CD4-positive, alpha-beta T cell treated with Interleukin-10 for 1 hour (primary cell): ENCODE measurements at places on chromosomes 6 and 20.

GRCh38 chr6:2852921-2853322, 11.3 kb upstream of the SERPINB1 start:
- no peak for DNase-seq

DNA sequence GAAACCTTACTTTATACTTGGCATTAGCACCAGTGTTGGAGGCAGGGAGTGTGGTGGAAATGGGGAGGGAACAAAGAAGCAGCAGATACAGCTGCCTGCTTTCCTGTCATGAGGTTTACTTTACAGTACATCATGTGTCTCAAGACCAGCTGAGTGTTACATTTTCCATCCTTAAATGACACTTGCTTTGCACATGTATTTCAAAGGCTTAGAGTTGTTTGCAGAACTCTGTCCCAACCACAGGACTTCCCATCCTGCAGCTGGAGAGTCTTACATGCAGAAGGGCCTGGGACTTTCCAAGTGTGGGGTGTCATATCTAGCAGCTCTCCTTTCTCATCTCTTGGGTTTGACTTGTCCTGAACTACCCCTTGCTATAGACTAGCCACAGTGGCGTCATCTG, 395.9 kb downstream of the DHX35 start:
- no peak for DNase-seq

DNA sequence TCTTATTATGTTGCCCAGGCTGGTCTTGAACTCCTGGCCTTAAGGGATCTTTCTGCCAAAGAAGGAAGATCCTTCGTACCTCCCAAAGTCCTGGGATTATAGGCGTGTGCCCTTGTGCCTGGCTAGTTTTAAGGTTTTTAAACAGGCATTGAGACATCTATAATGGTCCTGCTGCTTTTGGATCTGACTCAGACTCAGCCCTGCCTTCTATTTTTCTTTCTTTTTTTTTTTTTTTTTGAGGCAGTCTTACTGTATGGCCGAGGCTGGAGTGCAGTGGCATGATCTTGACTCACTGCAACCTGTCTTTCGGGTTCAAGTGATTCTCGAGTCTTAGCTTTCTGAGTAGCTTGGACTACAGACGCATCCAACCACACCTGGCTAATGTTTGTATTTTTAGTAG, 73.7 kb downstream of the PHF20 start:
- no peak for DNase-seq

- no peak for DNase-seq
Observed at GRCh38 chr6:42923666-42924065, 5.6 kb upstream of the CNPY3 start.

- DNase-seq = no peak
Observed at GRCh38 chr6:133548423-133549159, 307.4 kb downstream of the EYA4 start.

GRCh38 chr6:112016320-112016719, 37.6 kb upstream of the CCN6 start:
- DNase-seq = no peak

DNA sequence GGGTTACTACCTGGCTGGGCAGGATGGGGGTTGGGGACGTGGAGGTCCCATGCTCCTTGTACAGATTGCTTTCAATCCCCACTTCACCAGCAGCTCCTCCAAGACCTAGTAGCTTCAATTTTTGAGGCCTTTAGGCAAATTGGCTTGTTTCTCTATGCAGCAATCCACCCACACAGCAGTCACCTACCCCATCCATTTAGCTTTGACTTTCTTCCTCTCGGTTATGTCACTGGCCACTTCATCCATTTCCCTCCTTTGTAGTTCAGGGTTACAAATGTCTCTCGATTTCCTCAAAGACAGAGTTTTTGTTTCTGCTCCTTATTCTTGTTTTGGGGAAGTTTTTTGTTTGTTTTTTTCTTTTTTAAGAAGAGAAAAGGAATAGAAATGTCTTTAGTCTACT, 33.4 kb upstream of the RSPO4 start:
- no peak for DNase-seq

- DNase-seq = no peak
Observed at GRCh38 chr6:137414599-137414998, 79.6 kb downstream of the OLIG3 start.

- peak; percentile 39 for DNase-seq
Observed at GRCh38 chr6:108874470-108875160, 26.4 kb downstream of the ARMC2 start.

DNA sequence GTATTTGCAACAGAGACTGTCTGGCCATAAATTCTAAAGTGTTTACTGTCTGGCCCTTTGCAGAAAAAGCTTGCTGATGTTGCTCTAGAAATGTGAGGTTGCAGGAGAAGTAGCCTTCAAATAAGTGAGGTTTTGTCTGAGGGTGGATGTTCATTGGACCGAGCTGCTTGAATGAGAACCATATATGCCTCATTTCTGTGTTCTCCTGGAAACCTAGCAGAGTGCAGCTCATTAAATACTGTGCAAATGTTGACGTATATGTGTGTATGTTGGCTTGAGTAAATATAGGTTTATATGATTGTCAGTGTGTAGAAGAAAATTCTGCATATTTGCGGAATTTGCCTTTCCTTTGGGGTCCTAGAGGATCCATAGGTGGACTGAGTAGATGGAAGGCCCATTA, 39.0 kb downstream of the CHMP4B start:
- DNase-seq = no peak

DNA sequence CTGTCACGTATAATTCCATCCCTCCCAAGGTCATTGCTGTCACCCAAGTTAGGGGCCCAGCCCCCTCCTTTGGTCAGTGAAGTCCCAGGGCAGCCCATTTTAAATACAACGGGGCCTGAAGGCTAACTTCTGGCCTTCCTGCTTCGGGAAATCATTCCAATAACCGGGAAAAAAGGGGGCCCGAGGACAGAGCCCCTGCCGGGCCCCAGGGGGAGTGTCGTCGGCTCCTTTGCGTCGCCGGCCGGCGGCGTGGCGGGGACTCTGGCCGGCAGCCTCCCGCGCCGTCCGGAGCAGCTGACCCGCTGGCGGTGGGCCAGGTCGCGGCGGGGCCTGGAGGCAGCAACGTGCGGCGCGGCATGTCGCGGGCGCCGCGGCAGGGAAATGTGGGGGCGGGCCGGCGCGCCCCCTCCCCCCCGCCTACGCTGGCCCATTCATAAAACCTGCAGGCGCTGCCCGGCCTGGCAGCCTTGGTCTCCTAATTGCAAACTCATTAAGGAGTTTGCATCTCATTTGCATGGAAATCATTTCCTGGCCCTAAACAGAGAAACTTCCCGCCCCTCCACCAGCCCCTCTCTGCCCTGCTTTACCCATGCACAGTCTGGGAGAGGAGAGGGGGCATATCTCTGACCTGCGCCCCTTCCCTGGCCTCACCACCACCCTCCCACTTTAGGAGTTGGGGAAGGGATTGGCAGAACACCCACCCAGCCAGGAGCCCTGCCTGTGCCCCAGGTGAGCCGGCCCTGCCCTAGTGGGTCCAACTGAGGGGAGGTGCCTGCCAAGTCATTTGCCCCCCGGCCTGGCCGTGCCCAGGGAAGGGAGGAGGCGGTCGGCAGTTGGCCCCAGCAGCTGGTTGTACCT, 50.7 kb downstream of the MRPL14 start:
- no peak for DNase-seq

- DNase-seq = no peak
Observed at GRCh38 chr20:25315418-25316210, 67.7 kb downstream of the PYGB start.

DNA sequence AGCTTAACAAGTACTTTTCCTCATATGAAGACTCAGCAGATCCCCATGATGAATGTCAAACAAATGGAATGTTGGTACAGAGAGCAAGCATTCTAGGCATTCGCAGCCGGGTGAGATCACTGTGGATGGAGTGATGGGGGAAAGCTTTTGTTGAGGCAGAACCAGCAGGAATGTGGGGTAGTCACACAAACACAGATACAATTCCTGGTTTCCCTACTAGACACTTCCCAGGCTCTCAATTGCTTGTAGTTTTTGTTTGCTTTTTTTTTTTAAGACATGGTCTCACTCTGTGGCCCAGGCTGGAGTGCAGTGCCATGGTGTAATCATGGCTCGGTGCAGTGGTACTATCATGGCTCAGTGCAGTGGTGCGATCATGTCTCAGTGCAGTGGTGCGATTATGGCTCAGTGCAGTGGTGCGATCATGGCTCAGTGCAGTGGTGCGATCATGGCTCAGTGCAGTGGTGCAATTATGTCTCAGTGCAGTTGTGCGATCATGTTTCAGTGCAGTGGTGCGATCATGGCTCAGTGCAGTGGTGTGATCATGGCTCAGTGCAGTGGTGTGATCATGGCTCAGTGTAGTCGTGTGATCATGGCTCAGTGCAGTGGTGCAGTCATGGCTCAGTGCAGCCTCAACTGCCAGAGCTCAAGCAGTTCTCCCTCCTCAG, 15.4 kb upstream of the IER3 start:
- DNase-seq = no peak

GRCh38 chr6:26739811-26740210, 80.3 kb upstream of the ZNF322 start:
- DNase-seq = no peak

DNA sequence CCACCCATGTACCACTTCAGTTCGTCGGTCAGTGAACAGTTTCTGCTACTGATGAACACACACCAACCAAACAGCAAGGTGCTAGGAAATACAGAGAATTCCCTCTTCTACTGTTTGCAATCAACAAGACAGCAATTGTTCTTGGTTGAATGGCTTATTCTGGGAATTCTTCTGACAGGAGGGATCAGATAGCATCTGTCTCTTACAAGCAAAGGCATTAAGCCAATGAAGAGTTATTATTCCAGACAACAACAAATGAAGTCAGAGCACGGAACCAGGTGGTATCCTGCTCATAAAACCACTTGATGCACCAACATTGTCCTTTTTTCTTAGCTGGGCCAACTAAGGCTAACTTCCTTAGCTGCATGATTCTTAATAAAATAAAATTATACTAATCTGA, 37.8 kb downstream of the PTPRK start:
- no peak for DNase-seq

- no peak for DNase-seq
Observed at GRCh38 chr6:99364026-99364425, 14.6 kb upstream of the FAXC start.

DNA sequence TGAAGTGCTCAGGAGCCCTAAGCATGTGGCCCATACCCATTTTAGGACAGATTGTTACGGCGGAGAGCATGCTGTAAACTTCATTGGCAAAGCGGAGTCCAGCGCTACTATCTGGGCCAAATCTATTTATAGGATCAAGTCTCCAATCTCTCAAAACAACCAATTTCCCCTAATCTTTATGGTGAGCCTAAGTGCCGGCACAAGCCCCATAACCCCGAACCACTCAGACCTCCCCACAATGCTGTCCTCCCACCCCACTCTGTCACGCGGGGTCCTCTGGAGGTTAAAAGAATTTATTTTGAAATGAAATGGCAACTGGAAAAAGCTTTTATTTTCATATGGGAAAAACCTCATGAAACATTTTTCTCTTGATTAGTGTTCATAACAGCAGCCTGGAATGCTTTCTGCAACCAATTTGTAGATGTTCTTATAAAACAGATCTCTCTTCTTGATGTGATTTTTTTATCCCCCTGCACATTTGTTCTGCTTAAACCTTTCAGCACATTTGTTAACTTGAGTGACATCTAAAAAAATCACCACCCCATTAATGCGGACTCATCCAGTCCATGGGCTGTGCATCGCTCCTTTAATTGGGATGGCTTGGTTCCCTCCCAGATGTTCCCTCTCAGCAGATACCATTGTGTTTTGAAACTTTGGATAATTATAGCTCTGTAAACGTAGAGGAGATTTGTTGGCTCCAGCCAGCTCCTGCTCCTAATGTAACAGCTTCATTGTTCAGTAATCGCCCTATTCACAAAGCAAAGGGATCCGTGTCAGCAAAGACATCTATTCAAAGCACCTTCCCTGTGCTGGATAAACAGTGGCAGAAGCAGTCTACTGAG, 323.6 kb downstream of the CD83 start:
- DNase-seq = no peak

GRCh38 chr20:17616480-17617211, 46.8 kb downstream of the DSTN start:
- DNase-seq = no peak

- DNase-seq = peak; percentile 28
Observed at GRCh38 chr20:362271-363254, 15.7 kb downstream of the NRSN2 start.

DNA sequence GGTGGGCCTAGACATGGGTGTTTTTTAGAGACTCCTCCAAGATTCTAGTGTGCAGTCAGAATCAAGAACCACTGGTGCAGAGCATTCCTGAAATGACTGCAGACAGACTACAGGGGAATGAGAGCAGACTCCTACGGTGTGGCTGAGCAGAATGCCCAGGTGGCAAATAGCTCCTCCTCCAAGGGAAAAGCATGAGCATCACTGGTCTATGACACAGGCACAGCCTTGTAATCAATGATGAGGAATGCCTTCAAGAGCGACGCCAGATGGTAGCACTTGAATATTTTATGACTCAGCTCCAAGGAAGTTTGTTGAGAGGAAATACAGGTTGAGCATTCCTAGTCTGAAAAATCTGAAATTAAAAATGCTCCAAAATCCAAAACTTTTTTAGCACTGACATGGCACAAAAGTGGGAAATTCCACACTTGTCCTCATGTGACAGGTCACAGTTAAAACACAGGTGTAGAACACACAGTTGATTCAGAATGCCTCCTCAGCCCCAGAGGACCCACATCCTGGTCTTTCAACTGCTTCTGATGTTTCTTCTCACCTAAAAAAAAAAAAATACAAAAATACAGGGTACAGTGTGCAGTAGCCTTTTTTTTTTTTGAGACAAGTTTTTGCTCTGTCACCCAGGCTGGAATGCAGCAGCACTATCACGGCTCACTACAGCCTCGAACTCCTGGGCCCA, 10.6 kb upstream of the FAM8A1 start:
- no peak for DNase-seq

DNA sequence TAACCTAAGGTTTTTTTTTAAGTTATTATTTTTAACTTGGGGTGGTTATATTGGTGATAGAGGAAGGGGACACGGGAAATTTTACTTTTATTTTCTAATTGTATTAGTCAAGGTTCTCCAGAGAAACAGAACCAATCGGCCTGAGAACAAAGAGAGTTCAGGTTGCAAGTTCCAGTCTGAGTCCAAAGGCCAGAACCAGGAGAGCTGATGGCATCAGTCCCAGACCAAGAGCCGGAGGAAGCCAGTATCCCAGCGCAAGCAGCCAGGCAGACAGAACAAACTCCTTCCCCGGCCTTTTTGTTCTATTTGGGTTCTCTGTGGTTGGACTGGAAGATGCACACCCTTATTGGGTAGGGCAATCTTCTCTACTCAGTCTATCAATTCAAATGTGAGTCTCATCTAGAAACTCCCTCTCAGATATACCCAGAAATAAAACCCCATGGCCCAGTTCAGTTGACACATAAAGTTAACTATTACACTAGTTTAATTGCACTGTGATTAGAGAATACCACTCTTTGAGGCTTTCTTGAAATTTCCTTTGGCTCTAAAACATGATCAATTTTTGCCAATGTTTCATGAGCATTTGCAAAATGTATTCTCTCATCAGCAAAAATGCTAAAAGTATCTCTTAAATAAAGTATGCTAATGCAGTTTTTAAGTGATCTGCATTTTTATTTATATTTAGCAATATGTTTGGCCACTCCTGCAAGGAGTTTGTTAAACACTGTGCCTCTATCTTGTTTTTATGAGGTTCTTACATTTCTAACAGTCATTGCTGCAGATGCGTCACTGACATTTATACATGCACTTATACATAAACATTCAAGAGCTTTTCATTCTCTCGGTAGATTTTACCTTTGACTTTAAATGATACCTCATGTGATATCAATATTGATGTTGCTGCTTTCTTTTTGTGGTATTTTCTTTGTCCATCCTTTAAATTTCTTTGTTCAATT, 103.2 kb upstream of the SSTR4 start:
- no peak for DNase-seq

GRCh38 chr6:10837009-10837621, 1.2 kb downstream of the MAK start:
- DNase-seq = no peak

- no peak for DNase-seq
Observed at GRCh38 chr20:44470327-44470726, 5.3 kb upstream of the TTPAL start.
